Dorsolateral prefrontal cortex (tissue), 122 donors: ENCODE measurements at places on chromosomes 11 and 22.

DNA sequence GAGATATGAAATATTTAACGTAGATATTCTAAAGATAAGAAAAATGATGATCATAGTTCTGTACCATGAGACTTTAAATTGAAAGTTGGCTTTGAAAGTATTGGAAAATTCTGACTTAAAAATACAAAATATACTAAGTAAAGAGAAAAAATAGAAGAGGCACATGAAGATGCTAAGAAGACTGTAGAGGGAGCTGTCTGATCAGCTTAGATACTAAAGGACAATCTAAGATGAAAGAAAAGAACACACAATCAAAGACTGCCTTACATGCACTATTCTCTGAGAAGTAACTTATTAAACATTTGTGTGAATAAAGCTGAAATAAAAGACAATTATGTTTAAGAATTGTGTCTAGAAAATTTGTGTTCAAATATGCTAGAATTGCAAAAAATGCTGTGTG, 55.1 kb downstream of the RBMXL2 start:
- DNase-seq, result no peak

DNA sequence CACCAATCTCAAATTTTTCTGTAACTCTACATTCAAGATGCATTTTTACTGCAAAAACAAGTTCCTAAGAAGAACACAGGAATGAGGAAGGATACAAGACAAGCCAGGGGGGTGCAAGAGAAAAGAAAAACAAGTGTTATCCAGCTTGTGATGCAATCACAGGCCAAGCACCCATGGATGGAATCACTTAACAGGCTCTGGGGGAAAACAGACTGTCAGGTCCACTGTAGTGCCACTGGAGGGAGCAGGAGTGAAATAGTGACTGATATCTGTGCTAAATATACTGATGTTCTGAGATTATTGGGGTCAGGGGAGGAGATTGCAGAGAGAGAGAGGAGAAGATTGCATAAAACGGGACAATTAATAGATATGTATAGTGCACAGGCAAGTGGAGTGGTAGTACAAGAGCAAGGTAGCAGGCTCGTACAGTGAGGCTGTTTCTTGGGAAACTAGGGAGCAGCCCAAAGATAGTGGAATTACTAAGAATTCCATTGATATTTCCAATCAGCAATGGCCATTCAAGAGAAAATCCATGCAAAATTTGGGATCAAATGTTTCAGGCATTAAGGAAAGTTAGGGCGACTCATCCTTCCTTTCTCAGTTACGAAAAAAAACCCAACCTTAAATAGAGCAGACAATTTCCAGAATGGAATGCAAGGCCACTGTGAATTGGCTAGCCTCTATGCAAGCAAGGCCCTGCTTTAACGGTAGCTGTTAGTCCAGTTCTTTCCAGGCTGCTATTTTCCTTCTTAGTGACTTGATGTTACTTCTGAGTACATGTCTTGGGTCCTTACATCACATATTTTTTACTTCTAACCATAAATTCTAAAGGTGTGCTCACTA, 52.2 kb upstream of the CEP126 start:
- no peak for DNase-seq

- no peak for DNase-seq
Measured at GRCh38 chr11:62186195-62186594, 3.8 kb upstream of the SCGB1D1 start.

DNA sequence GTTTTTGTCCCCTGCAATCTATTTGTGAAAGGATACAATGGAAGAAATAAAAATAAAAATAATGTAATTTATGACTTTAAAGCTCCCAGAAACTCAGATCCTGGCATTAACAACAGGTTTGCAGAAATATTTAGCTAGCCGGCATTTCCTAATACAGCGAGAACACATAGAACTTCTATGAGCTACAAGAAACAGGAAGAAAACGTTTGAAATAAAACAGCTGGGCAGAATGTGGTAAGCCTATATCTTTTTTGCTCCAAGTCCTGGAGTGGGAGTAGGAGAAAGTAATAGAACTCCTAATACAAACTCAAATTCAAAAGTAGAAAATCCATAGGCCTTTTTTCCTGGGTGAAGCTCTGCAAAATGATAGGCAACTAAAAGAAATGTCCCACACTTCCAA, 29.6 kb upstream of the FIBIN start:
- DNase-seq, result no peak

DNA sequence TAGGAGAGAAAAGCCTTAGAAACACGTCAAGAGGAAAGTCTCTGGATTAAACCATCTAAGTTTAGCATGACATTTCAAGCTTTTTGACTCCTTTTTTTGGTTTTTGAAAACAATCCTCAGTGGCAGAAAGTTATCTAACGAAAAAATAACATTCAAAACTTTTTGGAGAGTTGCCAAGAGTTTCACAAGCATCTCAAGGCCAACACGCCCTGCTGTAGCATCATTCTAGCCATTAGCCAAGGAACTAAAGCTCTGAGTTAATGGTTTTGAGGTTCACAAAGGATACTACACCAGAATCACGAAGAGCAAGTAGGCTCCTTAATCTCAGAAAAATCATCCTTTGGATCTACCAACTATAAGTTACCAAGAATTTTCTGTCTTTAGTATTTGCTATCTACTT, 94.8 kb downstream of the PICALM start:
- DNase-seq, result no peak

DNA sequence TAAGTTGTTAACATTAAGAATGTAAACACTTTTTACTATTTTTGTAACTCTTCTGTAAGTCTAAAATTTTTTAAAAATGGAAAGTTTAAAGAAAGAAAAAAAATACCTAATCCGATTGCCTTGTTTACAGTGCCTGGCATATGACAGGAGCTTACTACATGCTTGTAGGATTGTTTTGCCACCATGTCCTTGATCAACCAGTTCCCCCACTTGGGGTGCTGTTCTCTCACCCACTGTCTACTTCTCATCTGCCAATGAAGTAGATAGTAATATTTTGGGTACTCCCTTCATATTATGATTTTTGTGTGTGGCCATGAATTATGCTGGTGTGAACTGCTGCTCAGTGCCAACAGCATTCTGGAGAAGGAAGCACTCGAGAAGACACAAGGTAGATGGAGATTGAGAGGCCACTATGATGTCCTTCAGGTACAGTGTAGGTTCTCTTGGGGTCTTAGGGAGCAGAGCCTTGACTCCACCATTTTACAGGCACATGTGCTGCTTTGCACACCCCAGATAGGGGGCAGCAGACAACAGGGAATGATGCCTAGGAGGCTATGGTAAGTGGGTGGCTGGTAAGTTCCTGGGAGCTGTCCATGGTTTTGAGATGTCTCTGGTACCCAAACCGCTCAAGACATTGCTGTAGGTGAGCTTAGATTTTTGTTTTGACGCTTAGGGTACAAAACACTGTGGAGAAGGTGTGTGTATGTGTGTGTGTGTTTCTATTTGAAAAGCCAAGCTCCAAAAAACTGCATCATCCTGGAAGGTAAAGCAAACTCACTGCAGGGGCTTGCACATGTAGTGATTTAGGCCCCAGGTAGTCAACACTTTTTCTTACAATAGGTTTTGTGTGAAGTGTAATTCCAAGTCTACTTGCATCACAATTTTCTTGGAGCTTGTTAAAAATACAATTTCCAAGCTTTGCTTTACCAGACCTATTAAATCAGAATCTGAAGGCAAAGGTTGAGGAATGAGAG, 494.5 kb upstream of the LARGE1 start:
- DNase-seq, result no peak

- no peak for DNase-seq
Measured at GRCh38 chr11:31657091-31657490, 147.5 kb downstream of the ELP4 start.

- DNase-seq, result peak; percentile 38
Measured at GRCh38 chr22:29782061-29782845, 15.1 kb downstream of the UQCR10 start.

- no peak for DNase-seq
Measured at GRCh38 chr11:29755474-29755873, 261.4 kb downstream of the KCNA4 start.

DNA sequence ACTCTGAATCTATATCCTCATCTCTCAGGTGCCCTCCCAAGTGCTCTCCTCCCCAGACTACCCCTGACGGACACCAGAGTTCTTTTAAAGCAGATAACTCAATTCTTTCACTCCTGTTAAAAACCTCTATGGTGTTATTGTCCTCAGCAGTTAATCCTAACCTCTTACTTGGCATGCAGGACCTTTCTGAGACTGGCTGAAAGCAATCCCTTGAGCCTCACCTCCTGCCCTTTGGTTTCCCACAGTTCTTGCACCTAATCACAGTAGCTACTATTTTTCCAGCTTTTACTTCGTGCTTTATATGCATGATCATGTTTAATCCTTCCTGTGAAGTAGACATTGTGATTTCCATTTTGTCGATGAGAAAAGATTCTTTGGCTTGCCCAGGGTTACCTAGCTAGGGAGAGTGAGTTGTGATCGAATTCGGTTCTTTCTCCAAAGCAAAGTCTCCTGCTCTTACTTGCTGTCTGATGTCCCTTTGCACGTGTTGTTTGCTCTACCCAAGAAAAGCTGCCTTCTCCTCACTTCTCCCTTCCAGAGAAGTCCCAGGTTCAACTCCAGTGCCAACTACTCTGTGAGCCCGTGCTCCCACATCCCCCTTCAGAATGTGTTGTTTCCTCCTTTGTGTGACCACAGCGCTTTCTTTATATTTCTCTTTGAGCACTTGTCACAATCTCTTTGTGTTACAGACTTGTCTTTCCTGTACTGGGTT, 2.1 kb downstream of the UBE2L3 start:
- no peak for DNase-seq

GRCh38 chr11:117523680-117524079, 196.0 kb downstream of the CEP164 start:
- no peak for DNase-seq
